ENCODE measurements at places on chromosomes 2 and 18.

DNA sequence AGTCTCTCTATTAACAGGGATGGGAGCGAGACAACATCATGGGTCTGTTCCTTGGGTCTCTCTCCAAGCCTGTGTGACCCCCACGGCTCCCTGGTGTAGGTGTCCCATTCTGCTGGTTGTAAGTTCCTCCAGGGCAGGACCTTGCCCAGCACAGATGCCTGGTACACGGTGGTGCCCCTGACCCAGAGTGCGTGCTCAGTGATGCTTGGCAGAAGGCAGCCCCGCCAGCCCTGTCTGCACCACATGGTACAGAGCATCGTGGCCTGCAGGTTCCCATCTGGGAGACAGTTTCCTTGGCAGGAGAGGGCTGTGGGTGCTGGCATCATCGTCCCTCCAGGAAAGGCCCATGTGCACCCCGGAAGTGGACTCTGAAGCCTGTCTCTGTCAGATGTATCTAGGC lies 249.0 kb downstream of the KLHL29 start:
- DNase-seq, result no peak

- DNase-seq, result no peak
Observed at GRCh38 chr2:230435431-230435830, 19.4 kb downstream of the SP100 start.

- no peak for DNase-seq
Observed at GRCh38 chr2:25756536-25756935, 83.2 kb upstream of the DTNB start.

DNA sequence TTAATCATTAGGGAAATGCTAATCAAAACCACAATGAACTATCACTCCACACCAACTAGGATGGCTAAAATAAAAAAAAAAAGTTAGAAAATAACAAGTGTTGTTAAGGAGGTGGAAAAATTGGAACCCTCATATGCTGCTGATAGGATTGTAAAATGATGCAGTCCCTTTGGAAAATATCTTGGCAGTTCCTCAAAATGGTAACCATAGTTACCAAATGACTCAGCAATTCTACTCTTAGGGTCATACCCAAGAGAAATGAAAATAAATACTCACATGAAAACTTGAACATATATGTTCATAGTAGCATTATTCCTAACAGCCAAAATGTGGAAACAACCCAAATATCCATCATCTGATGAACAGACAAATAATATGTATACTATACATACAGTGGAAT lies 15.7 kb upstream of the ACVR2A start:
- peak; percentile 81 for DNase-seq

DNA sequence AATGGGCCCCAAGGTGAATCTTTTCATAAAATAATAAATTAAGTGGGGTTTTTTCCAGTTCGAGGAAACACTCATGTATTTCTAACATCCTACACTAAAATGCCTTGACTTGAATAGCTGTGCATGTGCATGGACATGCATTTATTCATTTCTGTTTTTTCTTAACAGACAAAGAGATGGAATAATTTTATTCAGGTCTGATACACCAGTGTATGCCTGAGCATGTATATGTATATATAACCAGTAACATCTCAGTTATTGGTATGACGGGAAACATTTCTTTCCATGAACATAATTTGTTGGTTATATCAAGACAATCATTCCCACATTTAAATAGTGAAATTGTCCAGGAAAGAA lies 468.7 kb upstream of the TNP1 start:
- no peak for DNase-seq

DNA sequence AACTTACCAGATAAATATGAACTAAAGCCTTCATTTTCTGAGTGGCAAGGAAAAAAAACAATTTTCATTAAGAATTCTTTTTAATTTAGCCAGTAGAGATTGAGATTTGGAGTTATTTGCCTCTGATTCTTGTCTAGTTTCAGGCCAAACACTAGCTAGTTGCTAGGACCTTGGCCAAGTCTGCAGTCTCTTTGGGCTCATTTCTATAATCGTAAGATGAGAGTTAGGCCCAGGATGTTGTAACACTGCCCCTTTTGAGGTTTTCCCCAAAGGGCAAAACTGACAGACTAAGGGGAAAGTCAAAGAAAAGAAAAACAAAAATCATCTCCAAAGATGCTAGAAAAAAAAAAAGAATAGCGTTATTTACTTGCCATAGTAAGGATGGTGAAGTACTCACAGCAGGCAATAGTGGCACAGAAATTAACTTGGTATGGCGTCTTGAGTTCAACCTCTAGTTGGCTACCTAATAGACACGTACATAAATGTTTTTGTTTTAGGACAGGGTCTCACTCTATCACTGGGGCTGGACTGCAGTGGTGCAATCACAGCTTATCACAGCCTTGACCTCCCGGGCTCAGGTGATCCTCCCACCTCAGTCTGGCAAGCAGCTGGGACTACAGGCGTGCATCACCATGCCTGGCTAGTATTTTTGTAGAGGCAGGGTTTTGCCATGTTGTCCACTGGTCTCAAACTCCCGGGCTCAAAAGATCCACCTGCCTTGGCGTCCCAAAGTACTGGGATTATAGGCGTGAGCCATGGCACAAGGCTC lies 23.0 kb upstream of the ADAM17 start:
- DNase-seq, result no peak

DNA sequence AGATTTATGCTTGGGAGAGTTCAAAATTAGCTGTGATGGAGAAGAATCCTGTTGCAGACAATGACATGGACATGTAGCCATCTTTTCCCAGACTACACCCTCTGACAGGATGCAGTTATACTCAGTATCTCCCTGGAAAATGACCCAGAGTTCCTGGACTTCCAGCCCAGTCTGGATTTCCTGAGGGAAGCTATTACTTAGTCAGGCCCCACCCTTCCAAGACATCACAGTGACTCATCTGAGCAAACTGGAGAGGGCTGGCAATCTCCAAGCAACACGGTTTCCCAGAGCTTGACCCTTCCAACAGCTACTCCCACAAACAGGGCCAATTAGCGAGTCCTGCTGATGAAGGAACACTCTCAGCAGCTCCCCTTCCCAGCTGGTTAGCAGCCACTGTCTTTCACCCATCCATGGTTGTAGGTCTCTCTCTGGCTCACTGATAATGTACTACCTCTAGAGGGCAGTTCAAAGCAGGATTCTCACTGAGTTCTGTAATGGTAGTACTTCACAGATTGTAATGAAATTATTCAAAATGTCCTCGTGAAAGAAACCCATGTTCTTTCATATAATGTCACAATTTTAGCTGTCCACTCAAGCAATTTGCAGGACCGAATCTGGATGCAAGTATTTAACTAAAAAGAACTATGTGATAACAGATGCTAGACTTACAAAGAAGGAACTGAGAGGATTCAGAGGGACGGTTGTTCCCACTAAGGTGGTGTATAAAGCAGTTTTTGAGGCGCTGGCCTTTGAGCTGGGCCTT lies 110.2 kb downstream of the MDH1 start:
- DNase-seq, result peak; percentile 88

GRCh38 chr2:174446531-174446930 lies 40.3 kb downstream of the GPR155 start:
- DNase-seq, result no peak

- peak; percentile 68 for DNase-seq
Observed at GRCh38 chr2:149612122-149612521, 24.5 kb upstream of the MMADHC start.

DNA sequence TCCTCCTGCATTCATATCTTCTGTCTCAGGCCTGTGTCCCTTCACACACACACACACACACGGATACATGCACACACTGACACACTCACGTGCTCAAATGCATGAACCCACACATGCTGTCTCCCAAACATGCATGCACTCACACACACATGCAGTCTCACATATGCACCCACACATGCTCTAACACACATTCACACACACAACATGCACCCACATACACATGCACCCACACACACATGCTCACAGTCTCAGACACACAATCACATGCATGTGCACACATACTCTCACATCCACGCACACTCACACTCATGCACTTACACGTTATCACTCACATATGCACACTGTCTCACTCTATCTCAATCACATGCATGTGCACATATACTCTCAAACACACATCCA lies 1.9 kb upstream of the CD226 start:
- no peak for DNase-seq

GRCh38 chr18:21820033-21820810 lies 79.6 kb downstream of the MIB1 start:
- DNase-seq, result peak; percentile 22

DNA sequence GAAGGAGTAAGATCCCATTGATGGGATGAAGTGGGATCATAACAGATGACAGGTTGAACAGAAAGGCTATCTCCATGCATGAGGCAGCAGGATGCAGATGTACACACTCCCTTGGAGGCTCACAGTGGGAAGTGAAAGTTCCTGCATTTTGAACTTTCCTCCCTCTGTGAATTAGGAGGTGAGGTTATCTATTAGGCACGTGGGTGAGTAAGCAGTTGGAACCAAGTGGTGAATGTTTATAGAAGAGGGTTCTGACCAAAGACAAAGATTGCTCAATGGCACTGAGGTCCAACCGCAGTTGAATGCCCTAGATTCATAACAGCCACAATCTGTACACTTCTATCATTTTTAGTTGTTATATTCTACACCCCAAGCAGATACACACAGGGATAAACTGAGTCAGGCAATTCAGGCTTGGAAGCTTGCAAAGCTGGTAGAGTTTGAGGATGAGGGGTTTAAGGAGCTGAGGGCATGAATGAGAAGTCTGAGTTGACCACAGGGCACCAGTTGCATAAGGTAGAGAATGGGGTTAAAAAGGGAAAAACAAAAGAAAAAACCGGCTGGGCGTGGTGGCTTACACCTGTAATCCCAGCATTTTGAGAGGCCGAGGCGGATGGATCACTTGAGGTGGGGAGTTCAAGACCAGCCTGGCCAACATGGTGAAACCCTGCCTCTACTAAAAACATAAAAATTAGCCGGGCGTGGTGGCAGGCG lies 7.1 kb upstream of the KCMF1 start:
- DNase-seq, result peak; percentile 63

DNA sequence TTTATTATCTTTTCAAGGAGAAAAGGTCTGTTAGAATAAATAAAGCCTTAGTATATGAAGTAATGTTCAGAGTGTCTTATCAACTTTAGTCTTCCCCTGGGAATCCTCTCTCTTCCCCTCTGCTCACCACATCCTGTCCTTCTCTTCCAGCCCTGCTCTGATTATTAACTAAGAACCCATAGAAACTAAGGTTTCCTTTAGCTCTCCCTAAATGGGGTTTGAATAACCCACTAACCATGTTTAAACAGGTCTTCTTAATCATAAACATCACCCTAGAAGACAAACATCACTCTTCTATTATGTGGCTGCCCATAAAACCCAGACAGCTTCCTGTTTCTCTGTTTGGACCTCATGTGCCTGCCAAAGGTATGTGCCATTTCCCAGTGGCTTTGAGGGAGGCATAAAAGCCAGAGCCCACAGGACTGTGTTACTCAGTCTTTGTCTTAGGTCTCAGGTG lies 50.1 kb downstream of the SLC14A1 start:
- DNase-seq, result peak; percentile 78

All from fibroblast of skin of right biceps (primary cell).